ENCODE measurements at places on chromosomes 5 and 9. TPM values are rescaled to one million over a fixed set of nuclear protein-coding genes. Genes with fewer than 3 reads are reported as not detected.

RAI14 gene
- total RNA-seq, result 149 TPM

DNA sequence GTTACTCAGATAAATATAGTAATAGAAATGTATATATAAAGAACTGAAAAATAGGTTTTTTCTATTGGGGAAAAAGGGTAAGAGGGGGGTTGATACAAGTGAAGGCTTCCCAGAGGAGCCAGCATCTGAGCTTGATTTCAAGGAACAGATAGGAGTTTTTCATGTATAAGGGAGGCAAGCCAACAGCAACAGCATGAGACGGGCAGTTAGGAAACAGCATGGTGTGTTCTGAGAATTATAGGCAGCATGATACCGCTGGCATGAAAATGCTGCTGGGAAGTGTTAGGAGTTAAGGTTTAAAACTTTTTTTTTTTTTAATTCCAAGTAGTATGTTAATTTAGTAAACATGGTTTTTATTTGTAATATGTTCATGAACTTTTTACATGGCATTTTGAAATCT lies 9.7 kb downstream of the CDC37L1 start:
- DNase-seq, result no peak

DNA sequence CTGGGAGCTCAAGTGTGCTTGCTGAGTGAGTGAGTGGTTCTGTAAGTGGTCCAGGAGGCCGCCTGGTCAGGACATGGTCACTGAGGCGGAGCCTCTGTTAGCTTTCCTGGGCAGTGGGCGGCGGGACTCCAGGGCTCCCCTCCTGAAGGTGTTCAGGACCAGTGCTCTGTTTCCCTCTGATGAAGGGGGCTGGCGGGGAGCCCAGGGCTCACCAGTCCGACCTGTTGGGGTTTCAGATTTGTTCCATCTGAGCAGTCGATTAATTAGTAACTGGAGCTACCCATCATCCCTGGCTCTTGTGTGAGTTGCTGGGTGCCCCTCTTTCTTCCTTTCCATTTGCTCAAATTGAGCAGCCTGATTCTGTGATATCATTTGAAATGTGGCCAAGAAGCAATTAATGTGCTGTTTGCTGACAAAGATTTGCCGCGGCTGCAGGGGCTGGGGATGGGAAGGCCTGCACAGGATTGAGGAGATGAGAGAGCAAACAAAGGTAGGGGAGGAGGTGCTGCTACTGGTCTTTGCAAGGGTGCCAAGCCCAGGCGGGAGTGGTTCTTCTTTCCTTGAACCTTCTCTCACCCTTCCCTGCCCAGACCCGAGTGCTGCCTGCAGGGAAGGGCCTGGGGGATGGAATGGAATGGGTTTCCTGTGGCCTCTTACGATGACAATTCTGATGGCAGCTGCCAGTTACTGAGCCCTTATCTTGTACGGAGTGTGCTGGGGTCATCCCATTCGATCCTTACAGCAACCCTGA lies 92.8 kb upstream of the PITX1 start:
- DNase-seq, result no peak

CCDC171 gene
- 0.26 TPM for total RNA-seq

JAKMIP2 gene
- not detected for total RNA-seq

PCDHAC2 gene
- total RNA-seq, result 0.13 TPM

DNA sequence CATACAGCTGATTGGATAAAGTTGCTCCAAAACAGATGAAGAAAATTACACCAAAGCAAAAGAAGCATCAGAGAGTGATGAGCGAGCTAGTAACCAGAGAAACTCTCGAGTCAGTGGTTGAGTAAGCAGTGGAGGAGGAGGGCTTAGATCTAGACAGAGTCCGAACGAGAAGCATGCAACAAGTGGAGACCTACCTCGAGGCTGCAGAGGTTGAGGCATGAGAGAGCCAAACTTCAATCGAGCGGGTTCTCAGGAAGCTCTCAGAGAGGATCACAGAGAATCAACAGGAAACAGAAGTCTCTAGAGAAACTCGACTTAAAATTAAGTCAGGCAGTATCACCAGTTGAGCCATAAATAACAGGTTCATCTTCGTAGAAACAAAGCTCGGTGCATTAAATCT lies 6.1 kb downstream of the RUSC2 start:
- DNase-seq, result no peak
